ENCODE measurements at places on chromosomes 7 and 10. TPM values are rescaled to one million over a fixed set of nuclear protein-coding genes. Genes with fewer than 3 reads are reported as not detected.
A peak's percentile ranks its signal among the peaks of the same experiment; 100 is the strongest.

DNA sequence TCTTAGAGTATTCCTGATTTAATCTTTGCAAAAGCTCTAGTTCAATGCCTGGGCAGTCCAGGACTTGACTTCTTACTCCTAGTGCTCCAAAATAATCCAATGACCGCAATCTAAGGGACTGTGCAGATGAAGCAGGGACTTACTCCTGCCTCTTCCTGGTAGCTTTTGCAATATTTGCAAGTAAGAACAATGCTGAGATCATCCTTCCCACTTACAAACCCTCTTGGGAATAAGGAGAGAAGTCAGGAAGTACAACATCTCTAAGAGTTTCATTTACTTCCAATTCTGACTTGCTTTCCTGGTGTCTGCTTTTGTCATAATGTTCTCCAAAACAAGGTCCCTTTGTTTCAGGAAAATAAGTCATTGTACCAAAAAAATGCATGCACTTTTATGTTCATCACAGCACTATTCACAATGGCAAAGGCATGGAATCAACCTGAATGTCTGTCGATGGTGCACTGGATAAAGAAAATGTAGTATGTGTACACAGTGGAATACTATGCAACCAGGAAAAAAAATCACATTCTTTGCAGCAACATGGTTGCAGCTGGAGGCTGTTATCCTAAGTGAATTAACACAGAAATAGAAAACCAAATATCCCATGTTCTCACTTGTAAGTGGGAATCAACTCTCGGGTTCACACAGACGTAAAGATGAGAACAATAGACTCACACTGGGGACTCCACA is 7.1 kb upstream of the KCNMA1 start:
- no peak for DNase-seq

Gene SLC18A2
- total RNA-seq: 0.37 TPM

DNA sequence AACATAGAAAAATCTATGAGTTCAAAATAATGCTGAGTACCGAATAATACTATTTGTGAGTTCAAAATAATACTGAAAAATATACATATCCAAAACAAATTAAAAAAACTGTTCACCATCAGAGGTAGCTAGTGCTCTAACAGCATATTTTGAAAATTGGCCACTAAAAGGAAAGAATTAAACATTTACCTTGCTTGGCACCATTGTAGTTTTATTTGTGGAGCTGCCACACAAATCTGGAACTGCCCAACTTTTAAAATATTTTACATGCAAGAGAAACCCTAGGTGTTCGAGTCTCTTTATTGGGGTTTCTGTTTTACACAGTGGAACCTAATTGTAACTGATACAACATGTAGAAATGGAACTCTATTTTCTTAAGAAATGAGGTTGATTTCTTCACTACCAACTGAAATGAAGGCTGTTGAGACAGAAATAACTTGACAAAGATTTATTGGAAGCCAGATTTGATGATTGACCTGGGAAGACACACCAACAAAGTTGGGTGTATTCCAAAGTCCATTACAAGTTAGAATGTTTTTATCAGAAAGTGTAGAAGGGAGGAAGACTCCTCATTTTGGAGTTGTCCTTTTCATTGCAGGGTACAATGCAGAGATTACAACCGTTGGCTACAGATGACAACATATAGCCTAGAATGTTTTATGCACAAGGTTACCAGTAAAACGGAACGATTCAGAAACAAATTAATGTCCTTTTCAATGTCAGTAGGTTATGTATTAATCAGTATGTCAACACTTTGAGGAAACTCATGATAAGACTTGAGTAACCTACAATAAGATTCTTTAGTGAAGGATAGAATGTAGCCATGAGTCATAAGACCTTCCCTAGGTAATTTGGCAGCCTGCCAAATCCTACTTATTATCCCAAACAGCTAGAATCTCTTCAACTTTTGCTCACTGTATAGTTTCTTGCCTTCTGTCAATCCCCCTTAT is 73.8 kb upstream of the PAPSS2 start:
- DNase-seq: peak; percentile 44

- no peak for DNase-seq
Observed at GRCh38 chr7:113247198-113247597, 128.8 kb upstream of the SMIM30 start.

DNA sequence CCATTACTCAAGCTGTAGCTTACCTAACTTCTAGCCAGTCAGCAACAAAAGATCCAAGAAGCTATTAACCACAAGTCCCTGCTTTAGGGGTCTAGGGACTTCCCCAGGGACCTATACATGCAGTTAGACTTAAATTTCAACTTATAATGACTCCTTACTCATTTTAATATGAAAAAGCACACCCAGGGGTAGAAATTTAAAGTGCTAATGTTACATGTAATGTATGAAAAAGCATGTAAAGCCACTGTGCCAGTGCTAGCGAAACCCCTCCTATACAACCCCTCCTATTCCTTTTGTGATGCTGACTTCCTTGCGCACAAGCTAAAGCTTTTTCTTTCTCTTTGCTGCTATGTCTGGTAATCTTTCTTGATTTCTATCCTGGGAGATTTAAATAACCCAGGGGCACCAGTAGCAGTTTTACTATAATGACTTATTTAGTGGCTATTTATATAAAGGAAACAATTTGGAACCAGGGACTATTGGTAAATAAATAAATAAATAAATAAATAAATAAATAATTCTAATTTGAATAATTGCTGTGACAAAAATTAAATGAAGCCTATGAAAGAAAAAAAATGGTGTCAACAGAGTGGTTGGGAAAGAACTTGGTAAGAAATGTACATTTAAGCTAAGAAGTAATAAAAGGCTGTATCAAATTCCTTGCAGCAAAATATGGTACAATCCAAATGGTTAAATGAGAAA is 110.5 kb upstream of the MAGI2 start:
- no peak for DNase-seq

DNA sequence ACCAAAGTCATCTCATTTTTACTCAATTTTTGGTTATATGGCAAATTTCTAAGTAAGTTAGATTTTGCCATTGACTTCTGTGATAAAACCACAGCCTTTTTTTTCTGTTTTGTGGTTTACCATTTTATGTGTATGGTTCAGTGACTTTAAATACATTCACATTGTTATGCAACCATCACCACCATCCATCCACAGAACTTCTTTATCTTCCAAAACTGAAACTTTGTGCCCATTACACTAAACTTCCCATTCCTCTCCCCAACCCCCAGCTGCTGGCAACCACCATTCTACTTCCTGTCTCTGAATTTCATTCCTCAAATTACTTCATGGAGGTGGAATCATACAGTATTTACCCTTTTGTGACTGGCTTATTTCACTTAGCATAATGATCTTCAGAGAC is 280.4 kb upstream of the TCERG1L start:
- no peak for DNase-seq

Gene DIP2C
- 11.0 TPM for total RNA-seq

GRCh38 chr10:101959346-101959916 is 96.5 kb downstream of the ARMH3 start:
- DNase-seq: no peak

Gene CALHM3
- total RNA-seq: not detected

DNA sequence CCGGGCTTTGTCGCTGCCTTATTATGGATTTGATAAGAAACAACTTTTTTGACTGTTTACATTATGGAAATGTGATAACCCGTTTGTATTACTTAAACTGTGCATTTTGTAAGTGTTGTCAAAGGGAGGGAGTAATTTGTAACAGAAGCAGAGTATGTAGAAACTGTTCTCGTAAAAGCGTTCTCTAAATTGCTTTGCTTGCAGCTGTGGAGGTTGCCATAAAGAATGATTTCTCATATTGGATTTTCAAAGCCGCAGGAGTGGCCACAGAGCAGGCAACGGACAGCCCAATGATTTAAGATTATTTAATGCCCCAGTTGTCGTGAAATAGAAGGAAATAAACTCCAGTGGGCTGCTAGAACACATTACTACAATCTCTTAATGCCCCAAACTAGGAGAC is 114.0 kb upstream of the INSYN2A start:
- no peak for DNase-seq

Gene CYP26C1
- not detected for total RNA-seq

GRCh38 chr10:98684019-98684899 is 237.5 kb upstream of the HPS1 start:
- DNase-seq: no peak

Gene TMEM176B
- total RNA-seq: 173 TPM

GRCh38 chr7:110090110-110090820 is 1000.7 kb upstream of the LRRN3 start:
- DNase-seq: no peak

Gene PRPF18
- total RNA-seq: 19.8 TPM

GRCh38 chr7:51046103-51046466 is 263.4 kb upstream of the GRB10 start:
- DNase-seq: no peak

Gene SFTPA1
- not detected for total RNA-seq

All from left colon (tissue), 2 donors.